C1 segment of cervical spinal cord (tissue), 14 donors: ENCODE measurements at places on chromosomes 5 and 9.

GRCh38 chr5:6222121-6222520 is 156.2 kb downstream of the MED10 start:
- DNase-seq = no peak

DNA sequence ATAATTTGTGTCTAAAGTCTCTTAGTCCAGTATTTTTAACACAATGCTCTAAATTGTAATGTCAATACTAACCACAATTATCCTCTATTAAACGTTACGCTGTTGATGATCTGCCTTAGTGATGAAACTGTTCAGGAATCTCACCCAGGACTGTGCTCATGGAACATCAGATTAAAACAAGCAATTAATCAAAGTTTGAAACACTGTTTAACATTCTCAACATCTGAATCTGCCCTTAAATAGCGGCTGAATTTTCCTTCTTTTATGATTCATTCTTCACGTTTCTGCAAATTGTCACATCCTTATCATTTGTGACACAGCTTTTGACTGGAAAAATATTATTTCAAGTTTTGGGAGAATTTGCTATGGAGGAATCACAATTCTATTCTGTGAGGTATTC is 113.8 kb downstream of the MARCHF11 start:
- no peak for DNase-seq

DNA sequence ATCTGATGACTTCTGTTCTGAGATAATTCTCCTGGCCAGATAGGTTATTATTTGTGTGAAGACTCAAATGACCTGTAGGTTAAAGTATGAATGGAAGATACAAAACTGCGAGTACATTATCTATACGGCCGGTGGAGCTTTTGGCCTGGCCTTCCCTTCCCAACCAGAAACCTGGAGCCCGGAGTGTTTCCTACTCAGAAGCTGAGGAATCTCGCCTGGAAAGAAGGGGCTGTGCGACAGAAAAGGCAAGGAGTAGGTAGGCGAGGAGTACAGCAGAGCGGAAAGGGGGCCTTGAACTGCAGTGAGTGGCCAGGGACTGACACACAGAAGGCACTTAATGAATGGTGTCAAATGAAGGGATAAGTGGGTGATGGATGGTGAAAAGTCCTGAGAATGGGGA is 34.6 kb downstream of the ANGPTL2 start:
- no peak for DNase-seq

DNA sequence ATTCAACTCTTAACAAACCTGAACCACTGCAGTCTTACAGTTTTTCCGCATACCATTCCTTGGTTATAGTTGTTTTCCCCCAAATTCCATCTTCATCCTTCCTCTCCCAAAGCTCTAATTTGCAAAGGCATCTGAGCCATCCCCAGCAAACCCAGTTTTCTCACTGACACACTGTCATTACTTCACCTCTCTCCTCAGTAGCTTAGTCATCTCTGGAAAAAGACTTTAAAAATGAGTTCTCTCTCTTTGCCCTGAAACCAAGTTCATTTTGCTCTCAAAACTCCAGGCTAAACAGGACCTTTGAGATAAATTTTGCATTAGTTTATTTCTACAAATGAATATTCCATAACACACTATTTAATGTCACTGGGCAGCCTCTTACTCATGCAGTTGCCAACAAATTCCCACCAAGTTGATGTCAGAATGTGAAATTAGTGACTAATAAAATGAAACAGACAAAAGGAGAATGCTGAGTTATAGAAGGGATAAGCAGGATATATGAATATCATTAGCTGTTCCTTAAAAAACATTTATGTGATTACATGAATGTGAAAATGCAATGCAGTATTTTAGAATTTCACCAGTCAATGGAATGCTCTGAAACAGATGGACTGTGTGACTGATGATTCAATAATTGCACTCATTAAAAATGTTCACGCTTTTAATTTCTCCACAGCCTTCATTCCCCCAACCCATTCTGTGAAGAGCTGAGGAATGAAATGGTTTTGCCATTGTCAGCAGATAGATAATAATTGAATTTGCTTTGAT is 107.4 kb upstream of the DMAC1 start:
- no peak for DNase-seq

DNA sequence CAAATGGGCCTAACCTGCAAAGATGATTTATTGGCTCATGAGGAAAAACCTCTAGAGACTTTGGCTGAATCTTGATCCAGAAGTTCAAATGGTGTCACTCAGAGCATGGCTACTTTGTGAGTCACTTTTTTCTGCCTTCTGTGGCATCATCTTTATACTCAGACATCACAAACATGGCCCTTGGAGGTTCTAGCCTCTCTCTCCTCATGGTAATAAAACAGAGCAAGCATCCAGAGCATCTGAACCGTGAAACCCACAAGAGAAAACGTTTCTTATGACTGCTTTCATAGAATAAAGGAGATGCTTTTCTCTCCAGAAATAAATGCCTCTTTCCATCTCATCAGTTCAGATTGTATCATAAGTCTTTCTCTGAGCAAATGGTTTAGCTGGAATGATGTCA is 780.3 kb downstream of the KCTD16 start:
- DNase-seq = no peak

- no peak for DNase-seq
Observed at GRCh38 chr9:95055851-95056551, 261.5 kb downstream of the FANCC start.

DNA sequence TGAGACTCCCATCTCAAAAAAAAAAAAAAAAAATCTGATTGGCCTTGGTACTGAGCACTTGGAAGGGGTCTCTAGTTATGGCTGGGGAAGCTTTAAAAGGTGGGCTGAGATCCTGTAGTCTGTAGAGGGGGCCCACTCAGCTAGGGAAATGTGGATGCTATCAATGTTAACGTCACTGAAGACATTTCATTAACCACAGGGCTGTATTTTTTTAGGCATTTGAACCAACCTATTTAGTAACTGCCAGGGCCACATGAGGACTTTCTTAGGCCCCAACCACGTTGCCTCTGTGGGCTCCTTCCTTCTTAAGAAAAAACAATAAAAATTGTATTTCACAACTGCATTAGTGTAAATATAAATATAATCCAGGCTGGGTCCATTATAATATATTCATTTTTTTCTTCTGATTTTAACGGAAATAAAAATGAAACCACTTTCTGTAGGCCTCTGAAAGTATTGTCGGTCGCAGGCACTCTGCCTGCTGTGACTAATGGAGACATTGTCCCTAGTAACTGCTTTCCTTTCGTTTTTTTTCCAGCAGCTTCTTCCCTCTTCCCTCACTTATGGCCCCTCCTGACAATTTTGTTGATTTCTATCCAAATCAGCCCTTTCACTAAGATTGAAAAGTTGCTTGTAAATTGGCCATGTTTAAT is 71.6 kb downstream of the GCNT1 start:
- no peak for DNase-seq

DNA sequence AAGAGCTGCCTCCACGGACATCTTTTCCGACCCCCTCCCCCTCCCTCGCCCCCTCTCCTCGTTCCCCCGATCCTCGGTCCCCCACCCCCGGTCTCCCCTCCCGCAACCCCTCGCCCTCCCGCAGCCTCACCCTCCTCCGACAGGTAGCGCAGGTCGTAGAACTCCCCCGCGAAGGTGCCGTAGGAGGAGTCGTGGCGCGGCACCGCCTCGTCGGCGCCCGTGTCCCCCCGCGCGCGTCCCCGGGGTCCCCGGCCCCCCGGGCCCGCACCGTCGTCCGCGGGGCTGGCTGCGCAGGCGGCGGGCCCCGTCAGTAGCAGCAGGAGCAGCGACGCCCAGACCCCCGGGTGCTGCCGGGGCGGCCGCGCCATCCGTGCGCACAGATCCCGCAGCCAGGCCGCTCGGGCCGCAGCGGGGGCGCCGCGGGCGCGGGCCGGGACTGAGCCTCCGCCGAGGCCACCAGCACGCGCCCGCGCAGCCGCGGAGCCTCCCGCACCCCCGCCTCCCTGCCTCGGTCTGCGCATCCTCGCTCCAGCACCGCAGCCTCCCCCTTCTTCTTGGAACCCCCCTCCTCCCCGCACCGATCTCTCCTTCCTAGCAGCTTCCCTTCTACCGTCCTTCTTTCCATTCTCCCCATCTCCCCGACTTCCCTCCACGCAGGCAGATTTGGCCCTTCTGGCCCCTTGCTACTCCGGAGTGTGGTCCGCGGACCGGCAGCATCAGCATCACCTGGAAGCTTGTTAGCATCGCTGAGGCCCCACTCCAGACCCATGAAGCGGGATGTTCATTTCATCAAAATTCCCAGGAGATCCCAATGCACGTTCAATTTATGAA is at the start of gene FRRS1L:
TSS of gene FRRS1L (minus strand) at position 479 of the 831 bp plus-strand sequence. CDS start at position 368, 111 bp downstream.
- DNase-seq = no peak

DNA sequence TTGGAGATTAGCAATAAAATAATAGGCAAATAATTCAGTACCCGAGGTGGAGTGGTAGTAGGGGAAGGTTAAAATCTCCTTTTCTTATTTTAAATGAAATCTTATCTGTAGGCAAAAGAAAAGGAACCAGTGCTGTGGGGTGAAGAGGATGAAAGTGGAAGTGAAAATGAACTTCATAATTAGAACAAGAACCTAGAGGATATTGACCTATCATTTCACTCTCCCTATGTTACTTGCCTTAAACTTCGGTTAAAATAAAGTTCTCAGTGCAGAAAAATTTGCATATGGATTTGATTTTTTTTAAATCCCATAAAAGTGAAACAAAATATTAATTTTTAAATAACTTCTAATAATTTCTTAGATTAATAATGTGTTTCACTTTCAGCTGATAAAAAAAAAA is 1094.9 kb upstream of the C9orf72 start:
- DNase-seq = no peak

- no peak for DNase-seq
Observed at GRCh38 chr5:103357636-103358035, 99.1 kb downstream of the MACIR start.

GRCh38 chr9:69137311-69137710 is 36.8 kb upstream of the TJP2 start:
- no peak for DNase-seq

DNA sequence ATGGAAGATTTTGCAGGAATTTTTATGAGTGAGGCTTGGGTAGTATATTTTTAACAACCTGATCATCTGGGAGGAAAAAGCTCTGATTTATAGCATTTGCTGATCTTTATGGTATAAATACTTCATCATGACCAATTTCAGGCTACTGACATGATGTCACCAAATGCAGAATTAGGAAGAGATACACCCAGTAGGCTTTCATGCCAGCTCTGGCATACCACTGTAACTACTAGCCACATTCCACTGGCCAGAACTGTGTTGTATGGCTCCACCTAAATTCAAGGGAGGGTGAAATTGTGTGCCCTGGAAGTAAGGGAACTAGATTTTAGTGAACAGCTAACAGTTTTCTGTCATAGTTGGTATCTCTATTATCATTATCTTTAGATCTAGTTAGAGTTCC is 17.6 kb downstream of the AP3S1 start:
- no peak for DNase-seq

GRCh38 chr9:121638901-121639592 is 12.4 kb upstream of the DAB2IP start:
- DNase-seq = no peak

DNA sequence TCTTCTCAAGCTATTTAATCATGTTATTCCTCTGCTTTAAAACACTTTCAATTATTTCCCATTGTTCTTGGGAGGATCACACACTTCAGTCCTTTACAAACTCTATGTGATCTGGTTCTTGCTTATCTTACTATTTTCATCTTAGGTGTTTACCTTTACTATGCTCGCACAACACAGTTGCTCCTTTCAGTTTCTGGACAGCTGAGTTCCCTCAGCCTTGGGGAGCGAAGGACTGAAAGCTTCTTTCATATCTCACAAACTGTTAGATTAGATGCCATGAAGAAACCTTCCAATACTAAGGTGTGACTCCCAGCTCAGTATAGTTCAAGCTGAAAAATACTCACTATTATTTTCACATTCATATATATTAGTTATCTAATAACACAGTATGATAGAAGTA is 117.9 kb downstream of the CDC42SE2 start:
- DNase-seq = no peak

- no peak for DNase-seq
Observed at GRCh38 chr5:15959370-15960164, 220.0 kb downstream of the MARCHF11 start.

DNA sequence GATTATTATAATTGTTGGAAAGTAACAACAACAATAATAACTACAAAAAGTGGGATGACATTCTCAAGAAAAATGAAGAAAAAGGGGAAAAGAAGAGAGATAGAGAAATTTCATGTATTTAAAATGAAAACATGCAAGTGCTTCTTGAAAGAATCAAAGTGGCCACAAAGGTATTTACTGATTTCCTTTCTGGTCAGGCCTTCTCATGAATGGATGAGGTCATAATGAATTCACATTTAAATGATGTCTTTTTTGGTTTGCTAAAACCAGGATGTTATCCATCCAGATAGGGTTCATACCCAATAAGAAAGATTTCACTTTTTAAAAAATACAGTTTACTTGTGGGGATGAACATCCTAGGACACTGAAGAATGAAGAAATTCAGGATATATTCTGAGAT is 446.4 kb upstream of the PTGER4 start:
- no peak for DNase-seq

- DNase-seq = no peak
Observed at GRCh38 chr5:127963931-127964330, 119.6 kb upstream of the SLC12A2 start.

GRCh38 chr5:76818844-76819831 is at the start of gene F2RL1:
TSS of gene F2RL1 (plus strand) at chr5:76819030. CDS start at chr5:76819183, 153 bp downstream.
- DNase-seq = peak; percentile 16

GRCh38 chr5:963673-964531 is 44.7 kb upstream of the NKD2 start:
- no peak for DNase-seq

GRCh38 chr5:159764283-159765134 is 151.8 kb upstream of the ADRA1B start:
- no peak for DNase-seq

DNA sequence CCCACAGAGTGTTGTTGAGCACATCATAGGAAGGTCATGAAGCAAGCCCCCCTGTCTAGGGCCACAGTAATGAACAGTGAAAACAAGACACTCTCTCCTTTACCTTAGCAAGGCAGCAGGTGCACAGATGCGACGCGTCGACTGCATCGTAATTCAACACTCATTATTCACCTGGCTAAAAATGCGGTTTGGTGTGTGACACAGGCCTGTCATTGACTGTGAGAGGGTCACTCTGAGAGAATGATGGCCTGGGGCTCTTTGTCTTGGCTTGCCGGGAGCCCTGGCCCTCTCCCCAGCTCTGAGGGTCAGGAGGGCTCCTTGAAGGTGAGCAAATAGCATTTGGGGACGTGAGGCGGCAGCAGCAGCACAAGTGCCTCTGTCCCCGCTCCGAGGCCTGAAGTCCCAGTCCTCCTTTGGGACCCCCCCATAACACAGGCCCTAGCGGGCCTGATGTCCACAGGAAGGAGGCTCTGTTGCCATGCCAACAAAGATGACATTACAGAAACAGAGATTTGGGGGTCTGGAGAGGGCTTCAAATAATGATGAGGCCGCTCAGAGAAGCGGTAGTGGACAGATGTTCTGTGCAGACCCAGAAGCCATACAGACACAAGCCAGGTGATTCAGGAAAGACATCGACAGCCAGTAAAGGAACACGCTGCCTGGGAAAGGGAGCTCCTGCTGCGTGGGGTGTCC is 46.7 kb downstream of the SHB start:
- DNase-seq = no peak

- no peak for DNase-seq
Observed at GRCh38 chr5:159907689-159908590, 8.3 kb upstream of the ADRA1B start.

- no peak for DNase-seq
Observed at GRCh38 chr5:93476251-93476742, 104.7 kb downstream of the NR2F1-AS1 start.
